ENCODE measurements at places on chromosomes 5 and 9.

DNA sequence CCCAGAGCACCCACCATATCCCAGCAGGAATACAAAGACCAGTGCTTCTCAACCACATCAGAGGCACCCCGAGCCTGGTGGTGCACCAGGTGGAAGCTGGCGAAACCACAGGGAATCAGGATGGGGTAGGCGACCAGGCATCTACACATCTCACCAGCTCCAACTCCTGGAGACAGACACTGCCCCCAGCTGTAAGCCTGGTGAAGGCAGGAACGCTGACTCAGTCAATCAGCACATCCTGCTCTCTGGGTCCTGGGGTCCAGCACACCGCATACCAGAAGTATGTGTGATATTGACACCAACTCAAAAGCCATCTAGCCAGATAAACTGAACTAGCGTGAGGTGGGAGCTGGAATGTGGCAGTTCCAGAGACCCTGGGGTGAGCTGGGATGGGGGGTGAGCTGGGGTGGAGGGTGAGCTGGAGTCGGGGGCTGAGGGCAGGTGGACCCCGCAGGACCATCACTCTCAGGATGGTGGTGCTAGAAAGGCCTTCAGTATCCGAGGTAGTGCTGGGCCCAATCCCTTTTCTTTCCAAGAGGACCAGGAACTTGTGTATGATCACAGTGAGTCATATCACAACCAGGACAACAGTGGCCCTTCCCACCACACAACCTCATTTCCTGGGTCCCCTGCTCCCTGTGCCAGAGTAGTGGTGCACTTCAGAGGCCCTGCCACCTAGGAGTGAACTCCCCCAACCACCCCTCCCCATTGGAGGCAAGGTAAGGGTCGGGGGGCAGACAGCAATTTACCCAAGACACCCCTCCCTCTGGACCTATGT, 2.5 kb downstream of the DBN1 start:
- no peak for DNase-seq

DNA sequence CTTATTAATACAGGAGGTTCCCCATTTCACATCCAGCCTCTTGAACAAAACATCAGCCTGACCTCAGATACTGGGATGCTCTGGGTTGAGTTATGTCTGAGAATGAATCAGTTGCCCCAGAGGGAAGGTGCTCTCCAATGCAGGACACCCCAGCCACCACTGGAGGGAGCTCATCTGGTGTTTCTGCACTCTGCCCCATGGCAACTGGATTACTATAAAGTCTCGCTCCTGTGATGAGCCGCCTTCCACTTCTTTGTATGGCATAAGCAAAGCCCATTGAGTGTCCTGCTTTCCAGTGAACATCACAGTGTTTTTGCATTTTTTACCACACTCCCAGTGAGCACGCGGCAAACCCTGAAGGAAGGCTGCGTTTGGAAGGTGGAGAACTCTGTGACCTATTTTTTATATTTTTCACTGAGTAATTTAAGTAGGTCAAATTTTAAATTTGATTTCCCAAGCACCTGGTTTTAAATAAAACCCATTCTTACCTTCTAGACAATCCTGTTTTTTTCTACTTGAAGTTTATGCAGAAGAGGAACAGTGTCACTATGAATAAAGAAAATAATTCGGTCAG, 176.9 kb upstream of the WWC1 start:
- no peak for DNase-seq

- DNase-seq: no peak
Measured at GRCh38 chr5:94433397-94434163, 184.8 kb downstream of the KIAA0825 start.

DNA sequence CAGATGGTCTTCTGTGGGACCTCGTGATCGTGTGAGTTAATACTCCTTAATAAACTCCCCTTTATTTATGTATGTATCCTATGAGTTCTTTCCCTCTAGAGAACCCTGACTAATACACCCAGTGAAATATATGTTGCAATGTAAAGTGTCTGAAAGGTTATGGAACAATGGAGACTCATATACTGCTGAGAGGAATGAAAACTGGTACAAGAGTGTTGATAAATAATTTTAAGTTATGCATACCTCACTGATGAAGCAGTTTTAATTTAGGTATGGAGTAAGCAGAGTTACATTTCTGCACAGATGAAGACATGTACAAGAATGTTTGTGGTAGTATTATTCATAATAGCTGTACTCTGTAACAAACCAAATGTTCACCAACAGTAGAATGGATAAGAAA, 438.3 kb downstream of the TAF11L14 start:
- DNase-seq: no peak

DNA sequence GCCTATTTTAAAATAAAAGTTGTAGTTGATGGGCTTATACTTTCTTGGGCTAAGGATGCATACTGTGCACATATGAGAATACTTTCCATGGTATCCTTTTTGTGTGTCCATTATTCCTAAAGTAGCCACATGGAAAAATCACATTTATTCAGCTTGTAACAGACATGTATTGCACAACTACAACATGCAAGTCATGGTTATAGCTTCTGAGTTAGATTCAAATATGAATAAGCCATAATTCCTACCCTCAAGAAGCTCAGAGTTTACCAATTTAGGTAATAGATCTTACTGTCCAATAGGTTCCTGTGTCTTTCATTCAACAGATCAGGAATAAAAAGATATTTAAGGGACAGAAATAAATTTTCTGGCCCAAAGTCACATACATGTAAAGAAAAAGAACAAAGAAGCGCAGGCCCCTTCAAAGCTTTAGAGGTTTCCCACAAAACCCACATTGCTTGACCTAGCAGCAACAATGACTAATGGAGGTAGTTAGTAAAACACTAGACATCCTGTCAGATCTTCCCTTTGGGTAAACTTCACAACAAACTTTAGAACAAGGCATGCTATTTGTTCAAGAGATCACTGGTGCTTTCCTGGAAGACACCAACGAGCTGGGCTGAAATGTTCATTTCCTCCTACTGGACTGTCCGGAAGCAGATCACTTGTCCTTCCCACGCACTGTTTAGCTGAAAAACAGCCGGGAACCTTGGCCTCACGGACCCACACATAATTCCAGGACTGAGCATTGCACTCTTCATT, 78.4 kb upstream of the ITGA1 start:
- DNase-seq: no peak

GRCh38 chr9:101677861-101678260, 60.6 kb downstream of the GRIN3A start:
- no peak for DNase-seq

- DNase-seq: no peak
Measured at GRCh38 chr5:154394307-154394706, 51.5 kb upstream of the SAP30L start.

DNA sequence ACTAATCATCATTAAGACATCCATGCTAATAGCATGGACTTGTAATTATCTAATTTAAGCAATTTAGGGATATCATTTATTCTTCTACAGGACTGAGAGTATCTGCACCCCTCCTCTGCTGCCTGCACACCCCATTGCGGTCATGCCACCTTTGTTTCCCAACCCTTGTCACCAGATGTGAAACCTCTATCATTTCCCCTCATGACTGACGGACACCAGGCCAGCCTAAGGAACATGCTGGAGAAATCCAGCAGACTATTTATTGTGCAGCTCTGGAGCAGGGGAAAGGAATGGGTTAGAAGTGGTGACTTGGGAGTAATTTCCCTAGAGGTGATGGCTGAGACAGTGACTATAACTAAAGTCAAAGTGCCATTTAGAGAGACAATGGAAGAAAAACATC, 40.7 kb downstream of the UGCG start:
- no peak for DNase-seq

- no peak for DNase-seq
Measured at GRCh38 chr5:78288246-78288645, 6.3 kb downstream of the AP3B1 start.

GRCh38 chr9:125852386-125852785, 105.2 kb downstream of the PBX3 start:
- DNase-seq: no peak

GRCh38 chr9:34465468-34465867, 6.9 kb downstream of the DNAI1 start:
- no peak for DNase-seq

- no peak for DNase-seq
Measured at GRCh38 chr5:68033029-68033428, 182.5 kb upstream of the PIK3R1 start.
